ENCODE measurements at places on chromosomes 12 and 14. TPM values are rescaled to one million over a fixed set of nuclear protein-coding genes. Genes with fewer than 3 reads are reported as not detected.

Gene DACT1
- 269 TPM for total RNA-seq

Gene SLC6A12
- 7.8 TPM for total RNA-seq

Gene NAV3
- total RNA-seq: 329 TPM

Gene TTC6
- 0.63 TPM for total RNA-seq

Gene SLC25A47
- total RNA-seq: not detected

Gene SYNDIG1L
- total RNA-seq: 1.3 TPM

Gene MYRFL
- total RNA-seq: 1.3 TPM
